Glomerular endothelial cell (primary cell): ENCODE measurements at places on chromosomes 7 and 10.

DNA sequence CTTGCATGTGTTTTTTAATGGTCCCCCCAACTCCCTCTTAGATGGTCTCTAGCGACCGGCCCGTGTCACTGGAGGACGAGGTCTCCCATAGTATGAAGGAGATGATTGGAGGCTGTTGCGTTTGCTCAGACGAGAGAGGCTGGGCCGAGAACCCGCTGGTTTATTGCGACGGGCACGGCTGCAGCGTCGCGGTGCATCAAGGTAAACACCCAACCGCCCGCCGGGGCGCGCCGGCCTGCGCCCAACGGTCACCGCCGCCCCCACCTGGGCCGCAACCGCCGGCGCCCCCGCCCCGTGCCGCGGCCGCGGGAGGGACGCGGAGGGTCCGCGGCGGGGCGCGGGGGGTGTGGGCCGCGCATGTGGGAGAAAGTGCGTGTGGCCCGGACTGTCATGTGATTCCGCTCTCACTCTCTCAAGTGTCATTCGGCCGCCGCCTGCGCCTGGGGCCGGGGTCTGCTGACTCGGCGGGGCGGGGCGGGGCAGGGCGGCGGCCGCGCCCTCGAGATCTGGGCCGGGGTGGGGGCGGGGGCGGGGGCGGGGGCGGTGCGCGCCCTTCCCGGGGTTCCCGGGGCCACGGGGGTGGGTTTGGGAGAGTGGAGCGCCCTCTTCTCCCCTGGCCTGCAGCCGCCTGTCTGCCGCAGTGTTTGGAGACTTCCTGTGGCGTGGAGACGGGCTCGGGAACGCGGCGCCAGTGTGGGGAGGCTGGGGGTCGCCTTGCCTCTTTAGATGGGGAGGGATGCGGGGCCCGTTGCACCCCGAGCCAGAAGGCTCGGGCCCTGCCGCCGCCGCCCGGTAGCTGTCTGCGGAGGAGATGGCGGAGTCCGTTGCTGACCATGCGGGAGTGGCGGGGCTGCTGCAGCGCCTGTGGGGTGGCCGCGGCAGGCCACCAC lies 817 bp downstream of the MLLT10 start:
- DNase-seq: no peak

GRCh38 chr10:3563298-3563697 lies 221.7 kb downstream of the KLF6 start:
- DNase-seq: no peak

DNA sequence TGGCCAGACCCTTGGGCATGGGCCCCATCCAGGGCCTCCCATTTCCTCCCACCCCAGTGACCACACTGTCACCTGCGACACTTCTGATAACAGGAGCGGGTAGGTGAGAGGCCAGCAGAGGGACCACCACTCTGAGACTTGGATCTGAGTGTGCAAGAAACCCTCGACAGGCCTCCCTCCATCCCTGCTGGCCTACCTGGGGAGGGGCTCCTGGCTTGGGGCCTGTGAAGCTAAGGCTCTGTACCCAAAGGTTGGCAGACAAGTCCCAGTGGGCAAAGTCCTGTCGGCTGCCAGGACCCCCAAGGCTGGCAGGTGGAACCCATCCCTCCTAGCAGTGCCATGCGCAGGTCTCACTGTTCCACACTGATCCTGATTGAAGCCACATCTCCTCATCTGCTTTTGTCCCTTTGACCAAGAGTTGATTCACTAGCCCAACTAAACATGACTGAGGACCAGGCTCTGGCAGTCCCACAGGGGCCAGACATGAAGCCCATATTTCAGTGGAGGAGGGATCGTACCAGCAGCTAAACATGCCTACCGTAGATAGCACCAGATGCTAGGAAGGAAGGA lies 1.2 kb upstream of the PGAM2 start:
- no peak for DNase-seq

- no peak for DNase-seq
These were observed 133.1 kb upstream of the NPS start for GRCh38 chr10:127415901-127416581.

DNA sequence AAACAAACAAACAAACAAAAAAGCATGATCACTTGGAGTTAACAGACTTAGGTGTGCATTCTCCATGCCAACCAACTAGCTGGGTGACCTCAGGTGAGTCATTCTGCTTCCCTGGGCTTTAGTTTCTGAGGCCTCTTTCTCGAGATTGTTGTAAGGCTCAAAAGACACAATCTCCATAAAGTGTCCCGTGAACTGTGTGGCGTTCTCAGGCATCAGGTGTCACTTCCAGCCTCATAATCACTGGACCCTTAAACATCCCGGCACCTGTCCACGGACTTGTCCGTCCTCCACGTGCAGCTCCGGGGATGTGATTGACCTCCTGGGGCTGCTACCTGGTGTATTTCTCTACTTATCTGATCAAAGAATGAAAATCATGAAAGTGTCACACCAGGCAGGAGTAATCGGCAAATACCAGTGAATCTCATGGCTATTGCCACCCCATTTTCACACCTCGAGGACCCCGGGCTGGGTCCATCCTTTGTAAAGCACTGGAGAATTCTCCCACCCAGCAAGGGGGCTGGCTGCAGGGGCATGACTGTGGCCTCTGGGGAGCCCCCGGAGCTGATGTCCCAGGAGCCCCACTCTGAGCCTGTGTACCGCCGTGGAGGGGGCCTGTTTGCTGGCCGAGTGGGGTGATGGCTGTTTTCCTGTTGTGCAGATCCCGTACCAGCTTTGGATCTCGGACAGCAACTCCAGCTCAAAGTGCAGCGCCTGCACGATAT lies 189.8 kb upstream of the SH2B2 start:
- no peak for DNase-seq

DNA sequence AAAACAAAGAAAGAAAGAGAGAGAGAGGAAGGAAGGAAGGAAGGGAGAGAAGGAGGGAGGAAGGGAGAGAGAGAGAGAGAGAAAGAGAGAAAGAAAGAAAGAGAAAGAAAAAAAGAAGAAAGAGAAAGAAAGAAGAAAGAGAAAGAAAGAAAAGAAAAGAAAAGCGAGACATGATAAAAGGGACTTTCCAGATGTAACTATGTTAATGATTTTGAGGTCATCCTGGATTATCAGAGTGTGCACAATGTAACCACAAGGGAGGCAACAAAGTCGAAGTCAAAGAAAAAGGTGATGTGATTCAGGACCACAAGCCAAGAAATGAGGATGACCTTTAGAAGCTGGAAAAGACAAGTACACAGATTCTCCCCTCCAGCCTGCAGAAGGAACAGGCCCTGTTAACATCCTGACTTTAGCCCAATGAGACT lies 48.9 kb upstream of the PAX2 start:
- DNase-seq: no peak

DNA sequence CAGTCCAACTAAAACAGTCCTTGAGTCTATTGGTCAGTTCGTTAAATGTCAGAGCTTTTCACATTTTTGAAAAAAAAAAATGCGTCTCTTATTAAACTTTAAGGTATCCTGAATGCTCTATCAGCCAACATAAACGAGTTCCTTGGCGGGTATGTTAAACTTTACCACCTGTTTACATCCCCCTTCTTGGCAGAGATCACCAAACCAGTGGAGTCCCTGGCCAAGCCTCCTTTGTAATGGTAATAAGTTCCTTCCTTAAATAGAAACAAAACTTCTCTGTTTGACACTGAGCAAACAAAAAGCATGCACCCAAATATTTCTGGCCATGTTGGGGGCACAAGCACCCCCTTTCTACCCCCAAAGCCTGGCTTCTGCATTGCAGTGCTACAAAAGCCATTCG lies 3.2 kb downstream of the TRIL start:
- DNase-seq: no peak

DNA sequence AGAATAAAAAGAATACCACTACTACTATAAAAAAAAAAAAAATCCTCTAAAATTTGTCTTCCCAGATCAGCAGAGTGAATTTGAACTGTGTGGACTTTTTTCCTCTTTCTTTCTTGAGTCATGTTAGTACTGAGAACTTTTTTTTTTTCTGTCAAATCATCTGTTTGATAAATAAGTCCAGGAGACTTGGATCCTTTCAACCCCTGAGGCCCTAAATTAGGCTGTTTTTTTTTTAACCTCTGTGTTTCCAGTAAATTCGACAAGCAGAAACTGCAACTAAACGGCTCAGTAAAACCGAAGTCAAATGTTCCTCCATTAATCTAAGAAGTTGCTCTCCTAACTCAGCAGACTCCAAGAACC lies 2.7 kb downstream of the MAP3K8 start:
- no peak for DNase-seq

- no peak for DNase-seq
These were observed 620 bp downstream of the BET1 start for GRCh38 chr7:94003446-94004023.

- DNase-seq: no peak
These were observed 24.3 kb downstream of the SEM1 start for GRCh38 chr7:96685353-96685752.

DNA sequence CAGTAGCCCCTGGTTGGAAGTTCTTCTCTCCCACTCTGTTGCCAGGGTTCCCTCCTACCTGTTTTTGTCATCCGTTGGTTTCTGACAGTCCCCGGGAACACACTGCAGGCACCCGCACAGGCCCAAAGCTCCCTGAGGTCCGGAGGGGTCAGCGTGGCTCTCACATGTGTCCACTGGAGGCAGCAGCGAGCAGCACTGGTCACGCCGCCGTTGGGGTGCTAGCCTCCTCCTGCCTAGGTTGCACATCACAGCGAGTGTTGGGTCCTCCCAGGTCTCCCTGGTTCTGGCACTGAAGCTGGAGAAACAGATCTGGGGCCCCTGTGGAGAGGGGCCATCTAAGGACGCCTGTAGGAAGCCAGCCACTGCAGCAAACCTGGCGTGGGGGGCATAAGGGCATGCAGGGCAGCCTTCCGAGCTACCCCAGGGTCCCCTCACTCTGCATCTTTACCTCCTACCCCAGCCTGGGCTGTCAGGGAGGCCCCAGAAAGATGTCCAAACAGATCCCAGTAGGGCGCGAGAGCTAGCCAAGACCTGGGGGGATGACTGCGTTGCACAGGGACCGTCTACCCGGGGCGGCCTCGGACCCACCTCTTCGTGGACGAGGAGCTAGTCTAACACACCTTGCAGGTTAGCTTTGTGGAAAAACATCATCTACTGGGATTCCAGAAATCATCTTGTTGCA lies 28.9 kb downstream of the LRRC27 start:
- no peak for DNase-seq

DNA sequence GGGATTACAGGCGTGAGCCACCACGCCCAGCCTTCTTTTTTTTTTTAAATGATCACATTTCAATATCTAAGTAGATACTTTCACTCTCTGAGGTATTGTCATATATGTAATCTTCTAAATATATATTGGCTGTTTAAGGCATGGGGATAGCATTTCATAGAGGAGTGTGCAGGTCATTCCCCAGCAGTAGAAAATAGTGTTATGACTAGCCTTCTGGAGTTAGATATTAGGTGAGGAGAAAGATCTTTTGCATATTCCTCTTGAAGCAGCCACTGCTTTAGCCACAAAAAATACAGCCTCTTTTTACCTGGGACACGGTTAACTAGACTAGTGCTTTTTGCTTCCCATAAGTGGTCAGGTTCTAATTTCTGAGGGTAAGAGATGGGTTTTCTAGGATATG lies 28.9 kb downstream of the ADD3 start:
- no peak for DNase-seq

- no peak for DNase-seq
These were observed 3.2 kb downstream of the BZW2 start for GRCh38 chr7:16649196-16649595.

DNA sequence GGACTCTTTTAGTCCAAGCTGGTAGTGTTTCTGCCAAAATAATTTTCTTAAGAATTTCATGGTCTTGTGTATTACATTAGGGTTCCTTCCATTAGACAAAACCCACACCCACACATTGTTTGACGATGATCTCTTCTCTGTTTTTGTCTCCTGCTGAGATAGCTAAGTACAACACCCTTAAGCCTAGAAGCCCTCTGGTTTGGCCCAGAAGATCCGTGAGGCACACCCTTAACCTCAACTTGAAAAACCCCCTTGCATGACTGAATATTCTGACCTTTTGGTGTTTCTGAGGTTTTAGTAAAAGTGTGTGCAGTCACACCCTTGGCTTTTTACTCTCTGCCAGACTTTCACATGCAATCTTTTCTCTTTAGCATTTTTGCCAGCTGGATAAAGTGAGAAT lies 29.3 kb upstream of the ERCC6 start:
- DNase-seq: no peak

DNA sequence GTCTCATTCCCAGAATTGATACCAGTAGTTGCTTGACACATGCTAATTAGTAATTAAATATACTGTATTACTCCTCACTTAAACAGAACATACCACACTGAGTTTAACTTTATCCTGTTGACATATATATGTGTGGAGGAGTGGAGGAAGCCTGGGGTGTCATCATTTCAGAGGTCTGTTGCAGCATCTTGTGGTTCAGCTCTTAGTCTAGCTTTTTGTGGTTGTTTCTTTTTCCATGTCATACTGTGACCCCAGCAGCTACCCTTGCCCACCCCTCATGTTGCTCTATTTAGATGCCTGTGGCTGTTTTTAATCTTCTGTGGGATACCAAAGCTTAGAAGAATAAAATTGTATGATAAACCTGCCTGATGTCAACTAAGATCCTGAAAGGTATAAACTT lies 875.4 kb downstream of the LRMDA start:
- no peak for DNase-seq

DNA sequence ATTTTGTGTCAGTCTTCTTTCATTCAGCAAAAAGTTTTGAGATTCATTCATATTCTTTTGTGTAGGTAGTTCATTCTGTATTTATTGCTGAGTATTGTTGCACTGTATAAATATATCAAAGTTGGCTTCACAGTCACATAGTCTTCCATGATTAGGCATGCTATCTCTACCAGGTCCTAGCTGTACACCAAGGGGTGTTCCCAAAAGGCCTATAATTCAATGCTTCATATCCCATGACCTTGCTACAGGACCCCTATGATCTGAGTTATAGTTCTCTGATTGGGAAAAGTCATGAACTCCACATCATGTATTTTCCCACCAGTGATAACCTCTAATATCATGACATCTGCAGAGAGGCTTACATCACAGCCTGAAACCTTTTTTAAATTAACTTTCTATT lies 47.3 kb upstream of the MAGI2 start:
- DNase-seq: no peak

DNA sequence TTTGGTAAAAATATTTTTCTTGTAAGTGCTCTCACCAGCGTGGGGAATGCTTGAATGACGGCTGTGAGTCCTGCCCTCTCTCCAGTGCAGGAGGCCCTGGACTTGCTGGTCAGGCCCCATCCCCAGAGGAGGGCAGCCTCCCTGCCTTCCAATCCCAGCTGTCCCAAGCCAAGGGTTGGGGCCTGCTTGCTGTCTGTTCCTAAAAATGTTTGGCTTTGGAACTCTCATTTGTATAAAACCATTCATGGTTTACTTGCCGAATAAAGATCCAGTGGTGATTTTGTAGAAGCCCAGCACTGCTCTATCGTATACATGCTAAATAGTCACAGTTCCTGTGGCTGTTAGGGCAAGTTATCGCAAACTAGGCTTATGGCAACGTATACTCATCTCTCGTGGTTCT lies 121.7 kb downstream of the GLRX3 start:
- DNase-seq: no peak

DNA sequence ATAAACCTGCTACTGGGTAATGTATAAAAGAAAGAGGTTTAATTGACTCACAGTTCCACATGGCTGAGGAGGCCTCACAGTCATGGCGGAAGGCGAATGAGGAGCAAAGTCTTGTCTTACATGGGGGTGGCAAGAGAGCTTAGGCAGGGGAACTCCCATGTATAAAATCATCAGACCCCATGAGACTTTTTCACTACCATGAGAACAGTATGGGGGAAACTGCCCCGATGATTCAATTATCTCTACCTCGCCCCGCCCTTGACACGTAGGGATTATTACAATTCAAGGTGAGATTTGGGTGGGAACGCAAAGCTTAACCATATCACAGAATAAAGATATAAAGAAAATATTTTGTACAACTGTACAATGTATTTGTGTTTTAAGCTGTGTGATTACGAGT lies 39.4 kb upstream of the PLCE1 start:
- no peak for DNase-seq

GRCh38 chr10:11546581-11546980 lies 64.9 kb downstream of the USP6NL start:
- no peak for DNase-seq
